Epithelial cell of proximal tubule (primary cell): ENCODE measurements at places on chromosomes 12 and 14. TPM values are rescaled to one million over a fixed set of nuclear protein-coding genes. Genes with fewer than 3 reads are reported as not detected.

DNA sequence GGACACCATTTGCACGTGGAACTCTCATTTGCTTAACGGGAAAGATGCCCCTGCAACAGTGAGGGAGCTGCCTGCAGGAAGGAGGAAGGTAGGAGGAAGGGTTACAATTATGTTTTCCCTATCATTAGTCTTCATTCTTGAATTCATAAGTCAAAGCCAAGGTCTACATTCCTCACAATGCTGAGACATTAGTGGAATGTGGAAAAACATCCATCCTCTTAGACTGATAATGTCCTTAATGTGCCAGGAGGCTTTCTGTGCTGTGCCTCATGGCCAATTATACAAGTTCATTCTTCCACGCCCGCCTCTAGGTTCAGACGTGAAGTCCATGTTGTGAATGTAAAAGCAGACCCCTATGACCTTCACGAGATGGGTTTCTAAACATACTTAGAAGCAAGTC is 1212.4 kb upstream of the TMEM132C start:
- DNase-seq: no peak

- no peak for DNase-seq
Observed at GRCh38 chr14:63881926-63882325, 29.1 kb downstream of the SYNE2 start.

DNA sequence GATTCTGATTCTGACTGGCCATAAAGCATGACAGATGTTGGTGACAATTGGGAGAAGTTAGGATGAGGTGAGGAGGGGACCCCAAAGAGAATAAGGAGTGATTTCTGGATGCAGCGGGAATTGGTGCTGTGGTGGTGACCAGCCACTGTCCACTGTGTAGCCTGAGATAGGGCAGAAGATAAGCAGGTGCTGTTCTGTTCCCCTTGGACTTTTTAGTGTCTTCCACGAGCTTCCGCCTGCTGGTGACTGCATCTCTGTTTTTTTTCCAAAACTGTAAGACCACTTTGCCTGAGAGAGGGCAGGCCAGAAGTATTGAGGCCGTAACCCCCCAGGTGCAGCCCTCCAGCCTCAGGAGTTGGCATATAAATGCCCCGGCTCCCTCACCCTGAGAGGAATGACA is 161.2 kb upstream of the MYL2 start:
- no peak for DNase-seq

GRCh38 chr14:38791862-38792261 is 311.2 kb downstream of the SEC23A start:
- DNase-seq: no peak

GRCh38 chr12:94590428-94590827 is 59.9 kb downstream of the TMCC3 start:
- DNase-seq: no peak

GRCh38 chr12:65656891-65657351 is 167.4 kb upstream of the HMGA2 start:
- DNase-seq: peak; percentile 98

DNA sequence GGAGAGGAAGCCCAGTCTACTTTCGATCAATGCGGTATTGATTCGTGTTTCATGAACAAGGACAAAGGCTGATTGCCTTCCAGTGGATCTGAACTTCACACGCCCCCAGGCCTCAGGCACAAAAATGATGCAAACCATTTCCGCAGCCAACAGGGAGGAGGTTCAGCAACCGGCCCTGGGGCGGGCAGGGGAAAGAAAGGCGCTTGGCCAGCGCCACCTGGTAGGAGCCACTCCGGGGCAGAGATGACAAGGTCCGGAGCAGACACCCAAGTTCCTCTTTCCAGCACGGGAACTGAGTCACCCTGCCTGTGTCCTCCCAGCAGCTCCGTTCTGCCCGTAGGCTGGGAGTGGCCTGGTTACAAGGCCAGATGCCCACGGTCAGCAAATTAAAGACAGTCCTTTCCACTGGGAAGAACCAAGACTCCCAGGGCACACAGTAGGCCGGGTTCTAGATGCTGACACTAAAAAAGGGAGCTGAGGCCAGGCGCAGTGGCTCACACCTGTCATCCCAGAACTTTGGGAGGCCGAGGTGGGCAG is 136.3 kb downstream of the SCARB1 start:
- no peak for DNase-seq

DNA sequence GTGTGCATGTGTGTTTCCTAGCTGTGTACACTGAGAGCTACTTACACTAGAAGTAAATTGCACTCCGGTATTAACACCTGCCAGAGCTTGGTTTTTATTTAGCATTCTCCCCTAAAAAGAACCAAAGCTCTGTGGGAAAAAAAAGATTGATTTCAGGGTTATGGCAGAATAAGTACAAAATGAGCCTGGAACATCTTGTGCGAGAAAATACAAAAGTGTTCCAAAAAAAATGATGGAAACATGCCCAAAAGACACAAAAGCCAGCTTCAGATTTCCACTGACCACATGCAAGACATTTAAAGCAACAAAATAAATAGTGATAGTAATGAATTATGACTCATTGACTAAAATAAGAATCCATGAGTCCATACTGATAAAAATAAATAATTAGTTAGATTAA is 188.3 kb downstream of the GXYLT1 start:
- DNase-seq: no peak

GRCh38 chr12:13124656-13125505 is 21.4 kb upstream of the GSG1 start:
- DNase-seq: peak; percentile 31

DNA sequence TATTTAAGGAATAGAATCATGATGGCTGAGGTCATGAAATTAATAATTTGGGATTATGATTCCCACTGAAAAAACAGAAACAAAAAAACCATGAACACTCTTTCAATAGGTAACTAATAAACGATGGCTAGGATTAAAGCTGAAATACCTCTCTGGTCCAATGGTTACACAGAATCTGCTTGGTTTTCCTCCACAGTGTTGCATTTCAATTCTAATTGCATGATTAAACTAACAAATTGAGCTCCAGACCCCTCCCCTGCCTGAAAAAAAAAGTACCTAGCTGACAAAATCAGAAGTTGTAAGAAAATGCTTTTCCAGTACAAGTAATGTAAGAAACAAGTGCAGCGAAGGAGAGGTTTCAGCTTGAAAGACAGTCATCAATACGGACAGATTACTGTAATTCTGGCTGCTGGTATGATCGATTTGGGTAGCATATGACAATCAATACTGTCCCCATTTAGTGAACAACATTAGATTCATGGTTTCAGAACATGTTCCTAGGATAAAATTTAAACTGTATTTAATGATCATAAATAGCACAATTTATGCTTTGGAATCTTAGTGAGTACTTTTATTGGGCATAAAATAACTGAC is 32.0 kb downstream of the INSM2 start:
- peak; percentile 22 for DNase-seq

DNA sequence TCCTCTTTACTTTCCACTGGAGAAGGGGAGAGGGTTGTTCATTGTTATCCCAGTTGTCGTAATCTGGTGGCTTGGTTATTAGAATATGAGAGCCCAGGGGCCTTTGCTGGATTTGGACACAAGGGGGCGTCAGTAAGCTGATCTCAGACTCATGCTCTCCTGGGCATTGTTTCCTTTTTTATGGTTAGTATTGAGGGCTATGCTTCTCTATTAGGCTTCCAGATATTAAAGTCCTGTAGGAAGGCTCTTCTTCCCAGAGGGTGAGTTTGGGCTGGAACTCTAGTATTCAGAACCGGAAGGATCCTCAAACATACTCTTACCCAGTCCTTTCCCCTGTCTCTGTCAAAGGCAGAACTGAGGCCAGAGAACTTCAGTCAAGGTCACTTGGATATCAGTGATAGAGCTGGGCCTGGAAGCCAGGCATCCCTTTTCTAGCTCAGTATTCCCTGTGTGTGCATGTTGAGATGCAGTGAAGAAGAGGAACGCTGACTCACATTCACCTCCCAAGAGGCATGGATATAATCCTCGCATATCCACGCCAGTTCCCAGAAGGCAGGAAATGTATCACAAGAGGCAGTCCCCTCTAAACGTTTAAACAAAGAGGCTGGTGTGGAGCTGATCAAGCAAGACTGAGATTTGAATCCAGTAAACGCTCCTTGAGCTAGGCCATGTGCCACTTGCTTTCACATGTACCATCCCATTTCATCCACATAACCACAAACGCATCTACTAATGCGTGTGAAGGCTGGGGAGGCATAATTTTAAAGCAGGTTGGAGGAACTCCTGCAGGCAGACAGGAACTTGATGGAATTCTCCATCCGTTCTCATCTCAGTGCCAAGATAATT is 41.6 kb downstream of the UBE3B start:
- peak; percentile 6 for DNase-seq

DNA sequence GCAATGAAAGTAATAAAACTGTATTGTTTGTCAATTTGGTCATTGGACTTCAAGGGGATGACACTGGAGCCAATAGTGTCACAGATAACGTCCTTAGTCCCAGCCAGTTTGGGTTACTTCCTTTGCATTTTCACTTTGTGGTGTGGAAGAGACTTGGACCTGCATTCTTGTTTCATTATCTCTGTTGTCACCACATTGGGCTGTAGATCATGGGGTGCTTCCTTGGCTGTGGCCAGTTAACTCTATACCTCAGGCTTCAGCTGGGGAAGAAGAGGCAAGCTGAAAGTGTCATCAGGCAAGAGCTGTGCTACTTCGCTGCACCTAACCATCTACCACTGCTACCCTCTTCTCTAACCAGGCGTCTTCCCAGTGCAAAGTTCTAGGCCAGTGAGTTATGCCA is 15.1 kb upstream of the CISTR start:
- no peak for DNase-seq

GRCh38 chr12:53754188-53754585 is 2.4 kb upstream of the CISTR start:
- no peak for DNase-seq

GRCh38 chr14:65549429-65549828 is 136.9 kb downstream of the FUT8 start:
- no peak for DNase-seq

DNA sequence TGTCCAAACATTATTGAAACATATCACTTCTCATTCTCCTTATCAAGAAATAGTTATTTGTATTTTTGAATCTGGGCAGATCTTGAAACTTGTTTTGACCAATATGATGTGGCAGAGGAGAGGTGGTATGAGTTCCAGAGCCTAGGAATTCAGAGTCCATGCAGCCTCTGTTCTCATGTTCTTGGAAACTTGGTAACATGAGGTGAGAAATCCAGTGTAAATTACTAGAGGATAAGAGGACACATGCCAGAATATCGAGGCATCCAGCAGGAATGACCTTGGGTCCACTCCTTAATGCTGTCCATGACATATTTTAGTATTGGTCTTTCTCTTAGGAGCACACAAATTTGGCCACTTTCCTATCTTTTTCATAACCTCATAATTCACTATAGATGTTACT is 1374.6 kb downstream of the FSCB start:
- DNase-seq: no peak

DNA sequence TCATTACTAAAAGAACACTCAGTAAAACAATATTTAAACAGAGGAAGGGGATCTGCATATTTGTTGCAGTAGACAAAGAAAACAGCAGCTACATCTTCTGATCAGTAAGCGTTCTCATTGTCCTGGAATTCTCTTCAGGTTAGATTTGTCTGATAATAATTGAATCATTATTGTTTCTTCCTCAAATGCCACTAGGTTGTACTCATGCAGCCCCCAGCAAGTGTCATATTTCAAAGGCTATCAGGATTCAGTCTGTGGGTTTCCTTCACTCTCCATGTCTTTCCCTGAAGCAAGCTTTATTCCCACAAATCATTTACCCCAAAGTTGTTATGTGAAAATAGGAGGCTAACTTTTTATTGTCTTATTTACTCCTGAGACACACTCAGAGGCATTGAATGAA is 14.7 kb downstream of the PIK3C2G start:
- DNase-seq: peak; percentile 18

- no peak for DNase-seq
Observed at GRCh38 chr12:97875064-97875463, 412.5 kb downstream of the RMST start.

- no peak for DNase-seq
Observed at GRCh38 chr14:54564868-54565784, 1.8 kb upstream of the SAMD4A start.

- no peak for DNase-seq
Observed at GRCh38 chr12:116433249-116433648, 125.9 kb upstream of the MAP1LC3B2 start.

DNA sequence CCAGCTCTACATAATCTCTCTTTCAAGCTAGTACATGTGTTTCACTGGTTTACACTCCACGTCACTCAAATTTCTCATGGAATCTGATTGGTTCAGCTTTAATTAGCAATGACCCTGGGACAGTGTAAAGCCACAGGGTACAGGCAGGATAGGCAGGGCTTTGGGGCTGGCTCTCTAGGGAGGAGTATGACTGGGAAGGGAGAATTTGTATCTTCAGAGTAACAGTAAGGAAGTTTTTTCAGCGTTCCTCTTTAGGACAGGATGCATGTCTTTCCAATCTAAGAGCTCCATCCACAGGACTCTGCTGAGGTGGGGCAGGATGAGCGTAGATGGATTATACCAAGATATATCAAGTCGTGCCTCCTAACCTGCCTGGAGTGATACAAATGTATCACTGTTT is 112.0 kb upstream of the CLEC14A start:
- DNase-seq: no peak

GRCh38 chr12:3604748-3605586 is 114.0 kb downstream of the PRMT8 start:
- peak; percentile 0 for DNase-seq

GRCh38 chr14:90536092-90536491 is 139.3 kb downstream of the CALM1 start:
- no peak for DNase-seq

DNA sequence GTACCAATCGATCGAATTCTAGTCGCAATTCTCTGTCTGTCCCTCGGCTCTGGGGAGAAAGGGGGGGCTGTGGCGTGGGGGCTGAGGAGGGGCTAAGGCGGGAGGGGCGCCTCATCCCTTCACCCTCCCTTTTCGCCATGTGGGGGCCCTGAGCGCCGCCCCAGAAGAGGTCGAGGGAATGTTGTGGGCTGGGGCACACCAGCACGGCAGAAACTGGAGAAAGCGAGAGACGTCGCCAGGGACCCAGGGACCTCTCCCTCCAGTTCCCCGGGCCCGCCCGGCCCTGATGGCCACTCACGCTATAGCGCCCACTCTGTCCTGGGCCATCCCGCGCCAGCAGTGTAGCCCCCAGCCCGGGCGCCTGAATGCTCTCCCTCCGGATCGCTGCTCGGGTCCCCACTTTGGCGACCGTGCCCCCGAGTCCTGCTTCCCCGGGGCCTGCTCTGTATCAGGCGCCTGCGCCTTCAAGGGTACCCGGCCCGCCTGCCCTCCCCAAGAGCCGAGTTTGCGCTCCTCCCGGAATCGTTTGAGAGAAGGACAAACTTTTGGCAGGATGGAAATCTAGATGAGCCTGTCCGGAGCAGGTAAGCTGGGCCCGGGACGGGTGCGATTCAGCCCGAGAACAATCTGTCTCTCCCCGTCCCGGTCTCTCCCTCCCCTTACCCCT is 62.6 kb downstream of the SMUG1 start:
- DNase-seq: no peak

The DLK1 gene
- total RNA-seq: not detected in 2 replicates

The FSCB gene
- not detected in 2 replicates for total RNA-seq

The SLC5A8 gene
- total RNA-seq: not detected in 2 replicates

The FAM181A gene
- not detected in 2 replicates for total RNA-seq

The SLIRP gene
- 352 and 491 TPM in 2 replicates for total RNA-seq

The SLC10A1 gene
- total RNA-seq: not detected in 2 replicates

The TRPV4 gene
- total RNA-seq: 1.4 and 2.2 TPM in 2 replicates

The TPH2 gene
- total RNA-seq: not detected in 2 replicates

The KRT86 gene
- total RNA-seq: 2.2 and 2.7 TPM in 2 replicates

The SOX5 gene
- 0.07 and 0.17 TPM in 2 replicates for total RNA-seq

The GALNT16 gene
- 0.14 and 0.35 TPM in 2 replicates for total RNA-seq

The LHX5 gene
- total RNA-seq: 0.06 TPM in 1 of 2 replicates, not detected in the other

The OTX2 gene
- total RNA-seq: not detected in 2 replicates

The OLR1 gene
- not detected in 2 replicates for total RNA-seq

The RNFT2 gene
- 4.3 and 10.5 TPM in 2 replicates for total RNA-seq

The KRT73 gene
- not detected in 2 replicates for total RNA-seq

The SDR9C7 gene
- not detected in 2 replicates for total RNA-seq

The TMEM63C gene
- total RNA-seq: under 0.01 and 0.35 TPM in 2 replicates
